ENCODE measurements at places on chromosomes 6 and 20.

- no peak for DNase-seq
Measured at GRCh38 chr6:135233686-135234491, 52.8 kb downstream of the MYB start.

- DNase-seq = no peak
Measured at GRCh38 chr20:40323361-40323794, 365.7 kb downstream of the MAFB start.

DNA sequence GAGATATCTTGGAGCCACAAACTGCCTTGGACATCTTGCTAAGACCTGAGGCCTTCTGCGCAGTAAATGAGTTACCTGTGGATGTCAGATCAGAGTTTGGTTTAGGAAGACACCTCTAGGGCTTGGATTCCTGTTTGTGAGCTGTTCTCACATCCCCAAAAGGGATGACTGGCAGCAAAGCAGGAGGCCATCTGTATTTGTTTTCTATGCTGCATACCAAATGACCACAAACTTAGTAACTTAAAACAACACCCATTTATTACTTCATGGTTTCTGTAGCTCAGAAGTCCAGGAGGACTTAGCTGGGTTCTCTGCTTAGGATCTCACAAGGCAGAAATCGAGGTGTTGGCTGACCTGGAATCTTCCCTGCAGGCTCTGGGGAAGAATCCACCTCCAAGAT lies 116.7 kb downstream of the UNC5CL start:
- DNase-seq = no peak

GRCh38 chr6:143510991-143511891 lies at the start of gene FUCA2:
Gene FUCA2, minus strand, starts transcription at chr6:143511720. Its CDS starts 86 bp downstream, at chr6:143511634.
- peak; percentile 77 for DNase-seq

- no peak for DNase-seq
Measured at GRCh38 chr20:33925867-33926266, 67.8 kb upstream of the RALY start.

- no peak for DNase-seq
Measured at GRCh38 chr6:148242180-148242579, 100.5 kb upstream of the SASH1 start.

DNA sequence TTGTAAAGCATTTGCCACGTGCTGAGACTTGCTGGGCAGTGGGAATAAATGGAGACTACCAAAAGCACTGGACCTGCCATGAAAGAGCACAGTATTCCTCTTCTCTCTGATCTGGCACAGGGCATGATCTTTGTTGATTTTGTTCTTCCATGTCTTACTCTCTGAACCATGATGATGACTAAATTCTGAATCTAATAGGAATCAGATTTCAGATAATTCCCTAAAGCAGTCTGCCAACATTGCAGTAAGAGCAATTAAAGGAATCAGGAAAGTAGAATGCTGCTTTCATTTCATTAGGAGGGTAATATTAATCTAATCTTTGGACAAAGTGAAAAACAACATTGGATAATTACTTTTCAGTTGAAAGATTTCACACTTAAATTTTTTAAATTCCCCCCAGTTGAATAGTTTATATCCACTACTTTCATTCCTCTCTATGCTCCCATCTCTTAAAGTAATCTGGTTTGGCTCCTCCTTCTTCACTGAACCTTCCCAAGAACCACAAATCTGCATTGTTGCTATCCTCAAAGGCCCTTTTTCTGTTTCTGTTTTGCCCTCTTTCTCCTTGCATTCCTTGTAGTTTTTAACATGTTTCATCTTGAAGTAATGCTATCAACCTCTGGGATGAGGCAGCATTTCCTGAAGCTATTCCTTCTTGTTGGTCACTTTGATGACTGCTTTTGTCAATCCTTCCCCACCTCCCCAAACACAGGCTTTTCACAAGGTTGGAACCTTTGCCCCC lies 243.2 kb upstream of the TENT5A start:
- DNase-seq = no peak

DNA sequence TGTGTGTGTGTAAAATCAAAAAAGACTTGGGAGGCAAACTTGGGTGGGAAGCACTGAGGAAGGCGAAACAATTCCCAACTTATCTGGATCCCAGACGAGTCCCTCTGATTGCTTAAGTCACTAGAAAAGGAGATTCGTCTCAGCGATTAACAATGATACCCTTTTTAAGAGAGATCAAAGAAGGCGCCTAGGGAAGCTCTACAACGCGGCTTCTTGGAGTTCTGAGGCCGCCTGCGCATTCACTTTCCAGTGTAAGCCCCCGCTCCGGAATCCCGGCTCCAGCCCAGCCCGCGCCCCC lies 8.7 kb upstream of the TBX18 start:
- DNase-seq = no peak

DNA sequence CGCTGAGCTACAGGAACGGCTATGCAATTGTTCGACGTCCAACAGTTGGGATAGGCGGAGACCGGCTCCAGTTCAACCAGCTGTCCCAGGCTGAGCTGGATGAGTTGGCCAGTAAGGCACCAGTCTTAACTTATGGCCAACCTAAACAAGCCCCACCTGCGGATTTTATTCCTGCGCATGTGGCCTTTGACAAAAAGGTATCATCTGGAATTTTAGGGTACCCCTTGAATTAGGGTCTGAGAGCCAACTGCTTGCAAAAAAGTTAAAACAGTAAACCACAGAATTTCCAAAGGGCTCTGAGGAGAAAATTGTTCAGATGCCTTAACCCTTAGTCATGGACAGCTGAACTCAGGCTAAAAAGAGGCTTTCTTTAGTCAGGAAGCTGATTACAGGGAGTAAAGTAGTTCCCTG lies 3.8 kb downstream of the EFHC1 start:
- DNase-seq = no peak

DNA sequence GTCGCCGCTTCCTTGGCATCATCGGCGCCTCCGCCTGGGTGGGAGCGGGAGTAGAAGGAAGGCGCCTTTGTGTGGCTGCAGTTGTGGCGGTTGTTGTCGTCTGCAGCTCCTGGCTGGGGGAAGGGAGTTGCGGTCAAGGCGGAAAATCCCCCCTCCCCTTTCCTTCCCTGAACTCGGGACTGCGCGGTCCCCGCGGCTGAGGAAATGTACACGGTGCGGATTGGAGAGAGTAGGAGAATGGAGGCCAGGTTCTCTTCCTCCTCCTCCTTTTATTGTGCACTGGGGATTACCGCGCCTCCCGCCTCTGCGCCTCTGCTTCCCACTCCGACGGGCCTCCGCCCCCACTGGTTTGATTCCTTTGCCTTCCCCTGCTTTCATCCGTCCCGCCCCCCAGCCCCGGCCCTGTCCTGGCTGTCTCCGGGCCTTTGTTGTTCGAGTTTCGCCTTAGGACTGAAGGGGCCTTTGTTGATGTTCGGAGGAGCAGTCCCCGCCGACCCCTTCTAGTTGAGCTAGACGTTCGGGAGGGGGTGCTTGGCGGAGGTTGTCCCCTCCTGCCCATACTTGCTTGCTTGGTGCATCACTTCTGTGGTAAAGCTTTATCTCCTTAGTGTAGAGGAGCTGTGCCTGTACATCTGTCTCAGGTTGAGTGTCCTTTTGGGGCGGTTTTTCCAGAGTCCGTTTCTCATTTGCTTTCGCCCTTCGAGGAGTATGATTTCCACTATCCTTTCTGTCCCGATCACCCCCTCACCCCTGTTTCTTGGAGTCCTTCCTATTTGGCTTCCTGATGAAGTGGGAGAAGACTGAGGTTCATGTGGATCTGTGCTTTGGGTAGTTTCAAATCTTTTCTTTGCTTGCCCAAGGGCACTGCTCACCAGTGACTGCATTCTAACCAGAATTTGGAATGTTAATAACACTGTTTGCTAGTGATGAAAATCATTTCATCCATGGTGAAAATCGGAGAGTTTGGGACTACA lies 764 bp downstream of the ZNF292 start:
- no peak for DNase-seq

DNA sequence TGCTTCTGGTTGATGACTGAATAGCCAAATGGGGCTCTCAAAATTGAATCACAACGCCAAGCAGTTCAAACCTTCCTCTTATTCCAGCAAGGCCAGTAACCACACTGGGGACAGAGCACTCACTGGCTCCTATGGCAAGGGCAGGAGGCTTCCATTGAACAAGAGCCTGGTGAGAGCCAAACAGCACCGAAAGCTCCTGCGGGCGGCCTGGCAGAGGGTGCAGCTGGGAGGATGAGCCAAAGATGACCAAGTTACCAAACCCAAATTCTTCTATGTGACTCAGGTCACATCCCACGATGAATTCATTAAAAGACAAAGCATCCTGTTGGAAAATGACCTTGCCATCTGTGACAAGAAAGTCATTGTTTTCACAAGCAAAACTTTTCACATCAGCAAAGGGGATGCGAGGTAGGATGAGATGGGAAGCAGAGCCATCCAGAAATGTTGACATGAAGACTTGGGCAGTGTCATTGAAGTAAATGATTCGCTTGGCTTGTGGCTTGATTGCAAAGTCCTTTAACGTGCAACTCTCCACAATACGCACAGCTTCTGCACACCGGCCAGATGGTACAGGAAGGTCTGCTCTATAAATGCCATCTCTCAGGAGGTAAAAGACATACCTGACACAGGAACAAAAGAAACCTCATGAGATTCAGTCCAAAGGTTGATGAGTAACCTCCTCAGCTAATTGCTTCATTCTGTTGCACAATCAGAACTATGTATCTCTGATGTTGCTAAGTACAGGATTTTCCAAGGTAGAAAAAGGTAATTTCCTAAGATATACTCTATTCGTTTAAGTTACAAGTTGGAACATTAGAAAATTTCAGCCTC lies 36.3 kb downstream of the ROS1 start:
- no peak for DNase-seq

GRCh38 chr6:56959094-56959493 lies 4.2 kb downstream of the BEND6 start:
- DNase-seq = no peak

DNA sequence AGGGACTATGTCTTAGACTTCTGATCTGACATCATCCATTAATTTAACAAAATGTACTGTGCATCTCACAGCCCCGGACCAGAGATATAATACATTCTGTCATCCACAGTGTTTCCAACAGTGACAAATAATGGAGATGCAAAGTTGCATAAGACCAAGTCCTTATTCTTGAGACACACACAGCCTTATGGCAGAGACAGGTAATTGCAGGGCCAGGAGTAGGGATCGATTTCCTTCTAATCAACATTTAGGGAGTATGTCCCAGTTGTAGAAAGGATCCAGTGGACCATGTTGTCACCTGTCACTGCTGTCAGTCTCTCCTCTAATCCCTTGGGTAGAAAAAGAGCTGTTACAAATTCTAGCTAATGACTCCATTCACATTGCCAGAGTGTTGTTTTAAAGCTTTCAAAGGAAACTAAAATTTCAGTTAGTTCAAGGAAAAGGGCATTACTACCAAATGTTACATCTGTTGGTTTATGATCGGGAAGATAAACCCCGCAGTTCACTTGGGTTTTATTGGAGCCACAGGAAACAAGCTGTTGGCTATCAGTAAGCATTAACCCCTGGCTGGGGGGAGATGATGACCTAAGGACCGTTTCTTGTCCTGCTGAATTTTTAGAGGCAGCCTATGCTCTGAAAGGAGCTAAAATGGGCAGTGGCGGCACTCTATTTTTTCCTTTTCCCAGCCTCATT lies 111.4 kb upstream of the ATXN1 start:
- DNase-seq = no peak

DNA sequence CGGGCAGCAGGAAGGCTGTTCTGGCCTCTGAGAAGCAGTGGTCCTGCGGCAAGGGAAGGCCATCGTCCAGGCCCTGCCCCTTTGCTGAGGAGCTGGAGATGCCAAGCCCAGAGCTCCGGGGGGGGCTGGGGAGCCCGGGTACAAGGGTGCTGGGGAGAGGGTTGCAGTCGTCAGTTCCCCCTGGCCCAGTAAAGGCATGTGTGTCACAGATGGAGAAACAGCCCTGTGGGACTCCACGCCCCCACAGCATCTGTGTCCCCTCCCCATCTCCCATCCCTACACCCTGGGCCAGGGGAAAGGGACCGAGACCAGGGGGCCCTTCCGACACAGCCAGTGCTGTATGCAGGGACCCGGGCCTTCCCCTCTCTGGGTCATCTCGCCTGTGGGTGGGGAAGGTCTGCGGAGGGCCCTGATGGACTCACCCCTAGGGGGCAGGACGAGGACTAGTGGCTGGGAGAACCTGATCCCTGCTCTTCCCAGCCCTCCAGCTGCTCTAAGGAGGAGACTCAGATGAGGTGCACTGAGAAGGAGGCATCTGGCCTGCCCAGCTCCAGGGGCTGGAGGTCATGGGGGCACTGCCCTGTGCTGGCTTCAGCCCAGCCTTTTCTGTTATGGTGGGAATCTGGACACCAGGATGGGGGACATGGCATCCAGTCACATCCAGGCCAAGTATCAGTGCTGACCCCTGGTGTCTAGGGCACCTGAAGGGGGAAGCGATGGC lies 609 bp downstream of the MYL9 start:
- DNase-seq = peak; percentile 11

DNA sequence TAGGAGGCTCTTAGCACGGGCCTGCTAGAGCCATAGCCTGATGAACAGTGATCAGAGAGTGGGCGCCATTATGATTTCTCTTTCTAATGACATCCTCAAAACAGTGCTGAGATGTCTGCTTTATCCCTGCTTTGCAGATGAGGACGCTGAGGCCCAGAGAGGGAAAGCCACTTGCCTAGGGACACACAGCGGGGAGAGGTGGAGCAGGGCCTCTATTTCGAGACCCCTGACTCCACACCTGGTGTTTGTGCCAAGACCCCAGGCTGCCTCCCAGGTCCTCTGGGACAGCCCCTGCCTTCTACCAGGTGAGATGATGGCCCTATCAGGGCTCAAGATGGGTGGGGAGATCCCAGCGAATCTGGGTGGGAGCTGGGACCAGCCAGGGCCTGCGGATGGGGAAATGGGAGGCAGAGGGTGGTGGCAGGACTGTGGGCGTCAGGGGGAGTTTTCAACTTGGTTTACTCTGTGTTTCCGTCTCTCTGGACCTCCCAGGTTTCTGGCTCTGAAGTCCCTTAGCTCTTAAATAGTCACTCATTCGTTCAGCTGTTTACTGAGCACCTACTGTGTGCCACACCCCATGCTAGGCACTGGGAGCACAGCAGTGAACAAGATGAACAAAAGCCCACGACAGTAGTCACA lies 36.7 kb downstream of the SRC start:
- no peak for DNase-seq

GRCh38 chr20:32888636-32889035 lies 29.9 kb downstream of the EFCAB8 start:
- DNase-seq = no peak

DNA sequence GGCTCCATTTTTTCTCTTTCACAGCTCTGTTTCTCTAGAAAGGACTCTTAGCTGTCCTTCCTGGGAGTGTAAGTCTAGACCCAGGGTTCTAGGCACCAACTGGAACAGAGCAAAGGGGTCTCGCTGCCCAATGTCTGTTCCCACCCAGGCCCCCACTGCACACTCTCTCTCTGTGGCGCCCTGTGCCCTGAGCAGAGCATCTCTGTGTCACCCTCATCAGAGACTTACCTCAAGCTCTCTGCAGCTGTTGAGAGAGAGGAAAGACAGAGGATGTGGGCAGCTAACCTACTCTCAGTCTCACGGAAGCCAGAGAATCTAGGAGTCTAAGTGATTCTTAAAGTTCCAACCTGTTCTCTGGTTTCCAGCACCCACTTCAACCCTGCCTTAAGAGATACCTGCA lies 9.5 kb downstream of the NCR2 start:
- DNase-seq = peak; percentile 49

GRCh38 chr20:1469925-1470571 lies 3.4 kb upstream of the NSFL1C start:
- peak; percentile 15 for DNase-seq

- no peak for DNase-seq
Measured at GRCh38 chr6:20455251-20455940, 53.7 kb downstream of the E2F3 start.

- DNase-seq = no peak
Measured at GRCh38 chr6:142648036-142648451, 296.9 kb downstream of the HIVEP2 start.

- DNase-seq = no peak
Measured at GRCh38 chr20:18916886-18917750, 103.5 kb downstream of the SCP2D1 start.

GRCh38 chr6:11069760-11070159 lies 23.9 kb upstream of the SMIM13 start:
- no peak for DNase-seq
